Activated CD8-positive, alpha-beta memory T cell treated with anti-CD3 and anti-CD28 coated beads for 48 hours (primary cell): ENCODE measurements at places on chromosomes 1 and 21.
A peak's percentile ranks its signal among the peaks of the same experiment; 100 is the strongest.

DNA sequence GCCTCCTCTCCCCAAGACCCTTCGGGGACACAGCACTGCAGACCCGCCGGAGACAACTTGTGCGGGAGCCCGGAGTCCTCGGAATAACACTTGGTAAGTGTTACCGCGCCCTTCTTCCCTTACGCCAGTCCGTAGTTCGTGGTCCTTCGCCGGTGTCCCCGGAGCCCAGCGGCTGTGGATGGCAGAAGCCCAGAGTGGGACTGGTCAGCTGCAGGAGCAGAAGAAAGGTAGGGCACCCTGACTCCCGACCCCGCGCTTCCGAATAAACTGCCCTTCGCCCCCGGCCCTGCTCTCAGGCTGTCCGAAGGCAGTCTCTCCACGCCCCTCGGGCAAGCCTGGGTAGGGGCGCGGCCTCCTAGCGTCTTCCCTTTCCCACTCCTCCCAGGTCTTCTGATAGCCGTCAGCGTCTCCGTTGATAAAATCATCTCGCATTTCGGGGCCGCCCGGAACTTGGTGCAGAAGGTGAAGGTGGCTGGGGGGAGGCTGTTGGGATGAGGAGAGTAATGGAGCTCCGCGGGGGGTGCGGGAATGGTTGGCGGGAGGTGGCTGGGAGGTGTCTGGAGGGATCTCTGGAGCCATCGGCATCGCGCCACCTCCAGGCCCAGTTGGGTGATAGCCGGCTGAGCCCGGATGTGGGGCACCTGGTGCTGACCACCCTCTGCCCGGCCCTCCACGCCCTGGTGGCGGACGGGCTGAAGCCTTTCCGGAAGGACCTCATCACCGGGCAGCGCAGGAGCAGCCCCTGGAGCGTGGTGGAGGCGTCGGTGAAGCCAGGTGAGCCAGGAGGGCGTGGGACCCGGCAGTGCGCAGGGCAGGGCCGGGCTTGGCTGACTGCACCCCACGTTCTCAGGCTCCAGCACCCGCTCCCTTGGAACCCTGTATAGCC is 4.3 kb downstream of the RUSC1 start:
- DNase-seq = no peak

DNA sequence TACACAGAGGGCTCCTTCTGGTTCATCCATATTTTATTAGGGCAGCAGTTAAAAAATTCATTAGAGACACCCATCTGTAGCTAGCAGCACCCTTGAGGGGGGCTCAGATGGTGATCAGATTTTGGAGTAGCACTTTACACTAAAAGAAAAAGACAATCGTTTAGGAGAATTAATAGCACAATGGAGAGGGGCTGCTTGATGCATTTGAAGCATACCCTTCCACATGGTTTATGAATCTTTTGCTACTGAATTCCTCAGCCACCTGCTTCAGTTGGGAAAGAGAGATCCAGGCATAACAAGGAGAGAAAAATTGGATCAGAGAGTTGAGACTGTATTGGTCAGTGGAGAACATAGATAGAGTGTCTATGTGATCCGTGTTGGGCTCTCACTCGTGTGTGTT is 54.4 kb downstream of the DISC1 start:
- DNase-seq = no peak

GRCh38 chr1:226722901-226723656 is 16.0 kb downstream of the ITPKB start:
- DNase-seq = no peak

GRCh38 chr1:108877348-108878159 is 769 bp downstream of the GPSM2 start:
- no peak for DNase-seq

DNA sequence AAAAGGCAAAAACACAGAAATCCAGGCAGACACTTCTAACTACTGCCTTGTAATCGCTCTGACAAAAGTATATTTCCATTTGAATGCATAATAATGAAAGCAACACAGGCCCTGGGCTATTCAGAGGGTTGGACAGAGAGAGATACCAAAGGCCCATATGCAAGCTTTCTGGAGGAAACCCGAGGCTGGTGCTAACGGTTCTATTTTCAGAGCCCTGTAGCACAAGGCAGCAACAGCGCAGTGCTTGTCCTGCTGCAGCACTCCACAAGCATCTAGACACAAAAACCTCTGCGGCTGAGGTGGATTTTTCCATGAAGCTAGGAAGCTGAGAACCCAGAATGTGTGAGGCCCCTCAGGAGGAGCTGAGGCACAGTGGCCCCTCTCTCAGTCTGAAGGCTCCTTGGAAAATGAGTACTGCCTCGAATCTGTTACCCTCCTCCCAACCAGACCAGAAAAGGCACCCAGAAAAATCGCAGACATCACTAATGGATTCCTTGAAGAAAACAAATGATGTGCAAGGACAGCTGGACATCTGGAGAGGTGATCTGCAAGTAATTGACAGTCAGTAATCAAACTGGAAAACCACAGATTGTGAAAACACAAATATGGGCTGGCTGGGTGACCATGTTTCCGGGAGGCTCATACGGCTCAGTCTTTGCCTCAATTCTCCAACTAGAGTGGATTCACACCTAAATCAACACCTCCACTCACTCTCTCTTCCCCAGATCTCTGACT is 54.0 kb downstream of the COLGALT2 start:
- no peak for DNase-seq

DNA sequence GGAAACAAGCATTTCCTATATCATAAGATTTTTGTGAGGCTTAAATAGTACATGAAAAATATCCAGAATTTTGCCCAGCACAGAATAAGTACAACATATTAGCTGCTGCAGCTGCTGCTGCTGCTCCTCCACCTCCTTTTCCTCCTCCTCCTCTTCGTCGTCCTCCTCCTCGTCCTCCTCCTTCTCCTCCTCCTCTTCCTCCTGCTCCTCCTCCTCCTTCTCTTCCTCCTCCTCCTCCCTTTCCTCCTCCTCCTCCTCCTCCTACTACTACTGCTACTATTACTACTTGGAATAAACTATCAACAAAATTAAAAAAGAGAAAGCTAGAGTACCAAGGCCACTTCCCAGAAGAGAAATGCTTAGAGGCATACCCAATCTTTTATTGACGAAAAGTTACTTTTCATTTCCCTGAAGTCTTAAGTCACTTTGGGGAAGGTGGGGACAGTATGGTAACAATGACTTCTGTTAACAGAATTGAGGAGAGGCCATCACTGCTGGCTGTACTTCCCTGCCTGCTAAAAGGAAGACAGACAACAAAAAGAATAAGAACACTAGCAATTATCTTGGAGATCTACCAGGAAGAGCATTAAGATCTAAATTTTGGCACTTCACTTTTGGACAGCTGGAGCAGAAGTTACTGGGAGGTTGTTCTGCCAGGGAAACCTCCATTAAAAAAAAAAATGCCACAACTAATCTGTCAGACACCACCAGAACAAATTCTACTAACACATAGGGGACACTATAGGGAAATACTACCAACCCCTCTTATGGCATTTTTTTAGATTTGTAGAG is 7.1 kb downstream of the DENND1B start:
- no peak for DNase-seq

DNA sequence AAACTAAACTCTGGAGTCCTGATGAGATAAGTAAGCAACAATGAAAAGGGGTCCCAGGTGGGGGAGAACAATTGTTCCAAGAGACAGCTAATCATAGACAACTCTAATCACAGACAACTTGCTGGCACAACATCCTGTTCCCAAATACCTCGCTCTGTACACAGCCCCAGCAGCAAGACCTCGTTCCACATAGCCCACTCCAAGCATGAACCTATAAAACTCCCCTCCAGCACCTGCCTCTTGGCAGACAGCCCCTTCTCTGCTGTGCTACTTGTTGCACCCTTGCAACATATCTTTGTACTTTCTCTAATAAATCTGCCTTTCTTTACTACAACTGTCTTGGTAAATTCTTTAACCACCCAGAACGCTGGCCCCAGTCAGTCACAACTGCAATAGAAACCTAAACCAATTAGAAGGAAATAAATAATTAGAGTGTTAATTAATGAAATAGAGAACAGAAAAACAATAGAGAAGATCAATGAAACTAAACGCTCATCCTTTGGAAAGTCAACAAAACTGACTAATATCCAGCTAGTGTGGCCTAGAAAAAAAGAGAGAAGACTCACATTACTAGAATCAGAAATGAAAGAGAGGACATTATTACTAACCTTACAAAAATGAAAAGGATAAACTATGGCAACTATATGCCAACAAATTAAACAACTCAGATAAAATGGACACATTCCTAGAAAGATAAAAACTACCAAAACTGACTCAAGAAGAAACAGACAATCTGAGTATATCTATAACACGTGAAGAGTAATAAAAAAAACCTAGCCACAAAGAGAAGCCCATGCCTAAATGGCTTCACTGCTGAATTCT is 36.1 kb downstream of the LRRC40 start:
- no peak for DNase-seq

DNA sequence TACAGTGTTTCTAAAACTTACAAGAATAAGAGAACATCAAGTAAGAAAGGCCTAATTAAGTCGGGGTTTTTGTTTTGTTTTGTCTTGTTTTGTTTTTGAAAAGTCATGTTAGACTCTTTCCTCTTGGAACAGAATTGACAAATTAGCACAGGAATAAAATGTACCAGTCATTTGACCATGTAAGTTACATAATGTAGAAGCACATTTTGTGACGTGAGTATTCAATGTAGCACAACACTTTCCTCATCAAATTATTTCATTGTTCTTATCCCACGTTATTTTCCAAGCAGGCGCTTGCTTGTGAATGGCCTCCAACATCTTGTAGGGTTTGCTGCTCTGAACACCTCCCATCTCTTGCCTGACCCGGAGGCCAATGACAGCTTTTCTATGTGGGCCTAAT is 34.7 kb upstream of the DNASE2B start:
- no peak for DNase-seq

DNA sequence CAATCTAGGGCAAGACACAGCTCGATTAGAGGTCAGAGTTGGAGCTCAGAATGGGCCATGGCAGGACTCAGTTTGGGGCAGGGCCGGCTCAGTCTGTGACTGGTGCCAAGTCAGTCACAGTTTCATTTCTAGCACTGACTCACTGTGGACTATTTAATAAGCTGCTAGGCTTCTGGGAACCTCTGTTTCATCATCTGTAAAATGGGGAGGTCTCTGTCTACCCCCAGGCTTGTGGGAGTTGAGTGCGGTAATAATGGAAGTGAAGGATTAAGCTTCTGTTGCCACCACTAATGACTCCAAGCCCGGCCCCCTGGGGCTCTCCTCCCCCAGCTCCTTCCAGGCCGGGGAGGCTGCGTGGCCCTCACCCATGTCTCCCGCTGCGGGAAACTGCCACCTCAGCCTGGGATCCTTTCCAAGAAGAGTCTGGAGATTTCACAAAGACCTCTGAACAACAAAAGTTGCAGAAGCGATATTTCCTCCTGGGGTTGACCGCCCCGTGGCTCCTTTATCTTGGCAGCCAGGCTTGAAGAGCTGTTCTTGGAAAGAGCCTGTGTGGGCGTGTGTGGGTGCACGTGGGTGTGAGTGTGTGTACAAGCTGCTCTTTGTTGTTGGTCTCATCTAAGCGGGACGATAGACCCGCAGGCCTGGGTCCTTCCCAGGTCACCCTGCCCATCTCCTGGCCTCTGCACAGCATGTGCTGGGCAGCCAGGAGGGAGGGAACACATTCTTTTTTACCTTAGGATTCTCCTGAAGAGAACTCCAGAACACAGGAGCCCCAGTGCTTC is 29.1 kb downstream of the KNCN start:
- no peak for DNase-seq

DNA sequence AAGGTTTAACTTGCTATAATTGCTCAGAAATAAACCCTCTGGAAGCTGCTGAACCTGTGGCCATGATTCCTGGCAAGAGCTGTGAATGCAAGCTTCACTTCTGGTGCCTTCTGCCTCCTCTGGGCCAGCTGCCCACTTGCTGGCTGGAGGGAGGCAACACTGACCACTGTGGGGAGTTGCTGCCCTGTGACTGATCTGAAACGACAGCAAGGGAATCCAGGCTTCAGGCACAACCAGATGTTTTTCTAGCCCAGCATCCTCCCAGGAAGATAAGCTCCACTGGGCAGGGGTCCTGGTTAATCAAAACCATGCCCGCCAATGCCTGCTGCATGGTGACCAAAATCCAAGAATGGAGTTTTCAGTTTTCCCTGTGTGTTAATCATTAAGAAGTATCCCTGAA is 180.0 kb upstream of the HMGB4 start:
- DNase-seq = no peak

- DNase-seq = no peak
Measured at GRCh38 chr1:228507961-228508652, 20.9 kb downstream of the RNF187 start.

DNA sequence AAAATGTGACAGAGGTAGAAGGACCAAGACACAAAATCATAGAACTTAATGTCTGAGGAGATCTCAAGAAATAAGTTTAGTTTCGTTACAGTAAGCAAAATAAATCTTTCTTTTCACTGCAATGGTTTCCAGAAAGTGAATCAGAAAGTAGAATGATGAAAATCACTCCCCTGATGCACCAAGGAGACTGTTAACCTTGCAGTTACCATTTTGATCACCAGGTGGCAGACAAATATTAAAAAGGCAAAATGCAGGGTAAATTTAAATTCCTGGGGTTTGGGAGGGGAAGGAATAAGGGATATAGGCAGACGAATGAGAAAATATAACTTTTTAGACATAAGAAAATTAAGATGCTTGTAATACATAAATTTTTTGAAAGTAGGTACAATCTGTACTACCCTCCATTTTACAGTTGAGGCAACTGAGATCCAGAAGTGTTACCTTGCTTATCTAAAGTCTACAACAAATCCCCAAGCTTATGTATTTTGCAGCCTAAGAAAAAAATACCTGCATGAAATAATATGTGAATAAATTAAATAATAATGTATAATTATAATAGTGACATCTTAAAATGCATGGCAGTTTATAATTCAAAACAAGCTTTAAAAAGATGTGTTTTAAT is 253.2 kb downstream of the CRB1 start:
- no peak for DNase-seq

GRCh38 chr1:35180776-35181374 is 12.1 kb downstream of the SFPQ start:
- no peak for DNase-seq

DNA sequence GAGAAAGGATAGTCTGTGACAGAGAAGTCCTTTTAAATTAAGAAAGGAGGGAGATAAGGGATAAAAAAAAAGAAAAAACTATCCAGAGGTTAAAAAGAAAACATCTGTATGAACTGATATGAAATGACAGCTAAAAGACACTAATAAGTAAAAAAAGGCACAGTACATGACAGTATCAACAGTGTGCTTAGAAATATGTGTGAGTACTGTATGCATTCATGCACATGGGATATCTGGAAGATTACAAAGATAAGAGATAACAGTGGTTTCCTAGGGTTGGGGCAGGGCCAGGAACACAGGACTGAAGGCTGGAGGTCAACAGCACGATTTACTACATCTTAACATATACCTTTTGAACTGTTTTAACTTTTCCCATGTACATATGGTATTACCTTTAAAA is 13.3 kb downstream of the PTP4A2 start:
- no peak for DNase-seq

DNA sequence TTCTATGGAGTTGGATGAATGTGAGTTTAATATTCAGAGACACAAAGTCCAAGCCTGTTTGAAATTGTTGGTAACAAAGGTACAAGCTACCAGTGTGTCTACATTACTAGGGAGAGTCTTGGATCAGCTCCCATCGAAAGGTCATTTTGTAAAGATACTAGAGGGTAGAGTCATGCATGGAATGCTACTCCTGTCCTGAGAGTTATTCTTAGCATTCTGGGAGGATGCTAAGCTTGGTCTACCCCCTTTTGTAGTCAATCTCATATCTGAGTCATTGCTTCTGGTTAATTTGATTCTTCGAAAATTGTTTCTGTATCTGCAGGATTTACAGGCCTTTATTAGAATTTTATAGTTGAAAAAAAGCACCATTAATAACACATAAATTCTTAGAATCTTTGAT is 240.2 kb downstream of the ST6GALNAC3 start:
- no peak for DNase-seq

GRCh38 chr1:205430696-205431305 is 8.9 kb upstream of the LEMD1 start:
- DNase-seq = peak; percentile 44
